HFFc6 (cell line): ENCODE measurements at places on chromosomes 3 and 15. TPM values are rescaled to one million over a fixed set of nuclear protein-coding genes. Genes with fewer than 3 reads are reported as not detected.

- no peak for DNase-seq
These were observed 101.4 kb upstream of the UMPS start for GRCh38 chr3:124628863-124629262.

DNA sequence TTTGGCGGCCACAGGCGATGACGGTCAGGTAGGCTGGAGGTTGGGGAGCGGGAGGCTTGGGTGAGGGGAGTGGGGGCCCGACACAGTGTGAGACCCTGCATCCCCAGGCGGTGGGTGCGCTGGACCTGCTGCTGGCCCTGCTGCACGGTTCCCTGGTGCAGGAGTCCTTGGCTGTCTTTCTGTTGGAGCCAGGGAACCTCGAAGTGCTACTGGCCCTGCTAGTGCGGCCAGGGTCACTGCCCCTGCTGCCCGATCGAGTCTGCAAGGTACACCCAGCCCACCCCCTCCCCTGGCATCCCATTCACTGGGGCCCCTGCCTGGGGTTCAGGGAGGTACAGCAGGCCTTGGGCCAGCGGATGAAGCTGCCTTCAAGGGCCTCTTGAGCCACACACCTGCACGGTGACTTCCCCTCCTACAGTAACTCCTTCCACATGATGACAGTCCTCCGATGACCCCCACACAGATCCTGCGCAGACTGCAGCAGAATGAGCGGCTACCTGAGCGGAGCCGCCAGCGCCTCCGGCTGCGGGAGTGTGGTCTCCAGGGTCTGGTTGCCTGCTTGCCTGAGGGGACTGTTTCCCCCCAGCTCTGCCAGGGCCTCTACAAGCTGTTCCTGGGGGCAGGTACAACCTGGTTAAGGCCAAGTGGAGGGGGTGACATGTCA lies 19.5 kb downstream of the NBEAL2 start:
- no peak for DNase-seq

DNA sequence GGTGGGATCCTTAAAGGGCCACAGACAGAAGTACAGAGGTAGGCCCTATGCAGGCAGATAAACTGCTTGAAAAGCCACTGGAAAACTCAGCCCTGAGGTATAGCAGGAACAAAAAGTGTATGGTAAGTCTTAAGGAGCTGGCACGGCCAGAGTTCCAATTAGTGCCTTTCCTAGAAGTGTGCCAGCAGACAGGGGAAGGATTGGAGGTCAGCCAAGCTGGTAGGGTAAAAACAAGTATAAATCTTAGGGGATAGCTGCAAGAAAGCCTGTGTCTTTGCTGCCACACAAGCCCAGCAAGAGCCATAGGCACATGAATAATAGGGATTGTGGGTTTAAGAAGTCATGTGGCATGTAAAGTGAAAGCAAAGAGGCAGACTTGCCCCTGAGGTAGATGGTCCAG lies 582.5 kb downstream of the PLOD2 start:
- DNase-seq: no peak

GRCh38 chr15:52133510-52134220 lies 21.1 kb upstream of the BCL2L10 start:
- DNase-seq: no peak

DNA sequence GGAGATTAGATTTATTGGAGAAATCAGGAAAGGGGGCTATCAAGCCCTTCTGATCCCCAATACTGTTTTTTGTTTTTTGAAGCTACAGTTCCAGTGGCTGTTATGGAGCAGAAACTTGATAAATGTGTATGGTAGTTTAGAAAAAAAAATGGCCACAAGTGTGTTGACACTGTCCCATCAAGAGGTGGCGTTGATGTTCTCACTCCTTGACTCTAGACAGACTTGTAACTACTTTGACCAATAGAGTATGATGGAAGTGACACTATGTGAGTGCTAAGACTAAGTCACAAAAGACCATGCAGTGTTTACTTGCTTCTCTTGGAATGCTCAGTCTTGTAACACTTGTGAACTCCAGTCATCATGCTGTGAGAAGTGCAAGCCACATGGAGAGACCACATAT lies 356.7 kb downstream of the PDCD6IP start:
- DNase-seq: no peak

ANKRD34C gene
- total RNA-seq: not detected in 2 replicates

FRMD5 gene
- 0.81 to 1.7 TPM (median 0.95 TPM) in 3 replicates for total RNA-seq

HGD gene
- 0.52 TPM in 1 of 3 replicates, not detected in the others for total RNA-seq

PHC3 gene
- total RNA-seq: 38.8 and 54.1 TPM in 2 replicates
